CD14-positive monocyte (primary cell): ENCODE measurements at places on chromosomes 6 and 20.

- no peak for DNase-seq
These were observed 434.8 kb downstream of the ADGRB3 start for GRCh38 chr6:69069881-69070280.

DNA sequence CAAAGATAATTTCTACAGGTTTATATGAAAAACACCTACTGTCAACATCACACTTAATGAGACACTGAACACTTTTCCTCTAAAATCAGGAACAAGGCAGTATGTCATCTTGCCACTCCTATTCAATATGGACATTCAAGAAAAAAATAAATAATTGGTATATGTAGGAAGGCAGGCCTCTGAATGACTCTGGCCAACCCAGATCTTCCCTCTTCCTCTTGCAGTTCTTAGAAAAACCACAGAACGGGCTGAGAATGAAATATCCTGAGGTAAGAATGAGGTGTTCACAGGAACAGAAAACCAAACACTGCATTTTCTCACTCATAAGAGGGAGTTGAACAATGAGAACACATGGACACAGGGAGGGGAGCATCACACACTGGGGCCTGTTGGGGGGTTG lies 1207.2 kb upstream of the CITED2 start:
- no peak for DNase-seq

DNA sequence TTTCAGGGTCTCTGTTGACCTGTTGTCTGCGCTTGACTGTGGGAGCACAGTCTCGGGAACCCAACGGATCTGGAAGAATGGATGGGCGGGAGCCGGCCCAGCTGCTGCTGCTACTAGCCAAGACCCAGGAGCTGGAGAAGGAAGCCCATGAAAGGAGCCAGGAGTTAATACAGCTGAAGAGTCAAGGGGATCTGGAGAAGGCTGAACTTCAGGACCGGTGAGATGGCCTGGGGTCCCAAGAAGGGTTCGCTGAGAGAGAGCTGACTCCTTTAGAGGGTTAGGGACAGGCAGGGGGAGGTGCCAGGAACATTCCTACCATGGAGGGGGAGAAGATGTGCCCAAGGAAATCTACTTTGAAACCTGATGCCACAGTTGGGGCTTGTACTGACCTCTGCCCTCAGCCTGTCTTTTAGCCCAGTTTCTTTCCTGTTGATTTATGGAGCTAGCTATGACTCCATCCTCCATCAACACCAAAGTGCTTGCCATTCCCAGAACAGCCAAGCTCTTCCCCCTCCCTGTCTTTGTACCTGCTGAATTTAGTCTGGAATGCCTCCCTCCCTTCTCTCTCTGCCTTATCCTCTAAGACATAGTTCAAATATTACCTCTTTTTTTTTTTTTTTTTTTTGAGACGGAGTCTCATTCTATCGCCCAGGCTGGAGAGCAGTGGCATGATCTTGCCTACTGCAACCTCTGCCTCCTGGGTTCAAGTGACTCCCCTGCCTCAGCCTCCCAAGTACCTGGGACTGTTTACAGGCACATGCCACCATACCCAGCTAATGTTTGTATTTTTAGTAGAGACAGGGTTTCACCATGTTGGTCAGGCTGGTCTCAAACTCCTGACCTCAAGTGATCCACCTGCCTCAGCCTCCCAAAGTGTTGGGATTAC lies 12.2 kb downstream of the CEP250 start:
- no peak for DNase-seq

- no peak for DNase-seq
These were observed 321.5 kb upstream of the JARID2 start for GRCh38 chr6:14924126-14925024.
